Activated CD4-positive, alpha-beta T cell treated with anti-CD3 and anti-CD28 coated beads for 1 hour (primary cell): ENCODE measurements at places on chromosomes 4 and X.

DNA sequence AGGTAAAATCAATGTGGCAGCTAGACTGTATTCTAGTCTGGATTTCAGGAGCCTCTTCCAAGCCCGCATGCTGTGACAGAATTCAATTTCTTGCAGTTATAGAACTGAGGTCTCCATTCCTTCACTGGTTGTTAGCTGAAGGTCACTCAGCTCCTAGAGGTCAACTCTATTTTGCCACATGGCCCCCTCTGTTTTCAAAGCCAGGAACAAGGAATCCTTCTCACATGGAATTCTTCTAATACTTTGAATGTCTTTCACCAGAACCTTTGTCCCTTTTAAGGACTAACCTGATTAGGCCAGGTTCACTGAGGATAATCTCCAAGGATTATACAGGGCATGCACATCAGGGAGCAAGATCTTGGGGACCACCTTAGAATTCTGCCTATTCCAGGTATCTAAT, 23.4 kb upstream of the MMRN1 start:
- no peak for DNase-seq

DNA sequence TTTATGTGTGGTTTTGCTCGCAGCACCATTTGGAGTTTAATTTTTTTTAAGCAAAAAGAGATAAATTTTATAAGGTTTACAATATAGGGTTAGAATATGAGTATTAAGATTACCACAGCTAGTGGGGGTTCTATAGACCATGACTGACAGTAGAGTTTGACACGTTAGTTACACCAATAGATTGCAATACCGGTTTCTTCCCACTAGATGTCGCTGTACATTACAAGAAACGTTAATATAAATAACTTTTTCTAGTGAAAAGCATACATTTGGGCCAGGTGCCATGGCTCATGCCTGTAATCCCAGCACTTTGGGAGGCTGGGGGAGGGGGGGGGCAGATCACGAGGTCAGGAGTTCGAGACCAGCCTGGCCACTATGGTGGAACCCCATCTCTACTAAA, 433.6 kb downstream of the MAGEB5 start:
- no peak for DNase-seq

- DNase-seq = no peak
Measured at GRCh38 chrX:369563-370101, 17.1 kb downstream of the PPP2R3B start.

- peak; percentile 39 for DNase-seq
Measured at GRCh38 chr4:80202741-80203553, 5.6 kb downstream of the PRDM8 start.

DNA sequence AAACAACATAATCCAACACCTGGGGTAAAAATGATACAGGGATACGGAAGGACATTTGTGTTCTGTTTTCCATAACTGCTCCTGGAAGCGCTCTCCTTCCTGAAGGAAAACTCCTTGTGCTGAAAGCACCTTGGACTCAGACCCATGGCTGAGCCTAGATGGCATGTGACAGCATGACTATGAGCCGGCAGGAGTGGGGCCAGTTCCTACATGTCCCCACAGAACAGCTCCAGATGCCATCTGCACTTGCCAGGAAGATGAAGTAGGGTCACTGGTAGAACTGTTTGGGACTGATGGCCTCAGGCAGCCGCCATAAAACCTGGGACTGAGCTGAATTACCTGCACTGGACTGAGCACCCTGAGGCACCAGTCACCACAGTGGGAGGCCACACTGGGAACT, 56.0 kb upstream of the BCLAF3 start:
- DNase-seq = no peak
